Type B pancreatic cell (in vitro differentiated cells): ENCODE measurements at places on chromosomes 12 and 14. TPM values are rescaled to one million over a fixed set of nuclear protein-coding genes. Genes with fewer than 3 reads are reported as not detected.

Gene MORN3
- 0.80 and 0.83 TPM in 2 replicates for total RNA-seq

Gene CMA1
- not detected in 2 replicates for total RNA-seq

Gene EVL
- total RNA-seq, result 66.3 and 159 TPM in 2 replicates

Gene TAS2R8
- total RNA-seq, result not detected in 2 replicates

Gene C14orf132
- 29.2 and 57.4 TPM in 2 replicates for total RNA-seq

Gene ACOT6
- total RNA-seq, result not detected in 2 replicates

Gene STYX
- total RNA-seq, result 9.1 and 11.0 TPM in 2 replicates

Gene KRT7
- 125 and 293 TPM in 2 replicates for total RNA-seq

Gene PTPRQ
- 0.36 and 1.3 TPM in 2 replicates for total RNA-seq

Gene CACNA2D4
- 0.87 and 1.1 TPM in 2 replicates for total RNA-seq

Gene CMTM5
- total RNA-seq, result 0.19 TPM in 1 of 2 replicates, not detected in the other

Gene KRT79
- total RNA-seq, result not detected in 2 replicates

Gene PDE3A
- total RNA-seq, result 19.7 and 27.1 TPM in 2 replicates
